Activated CD4-positive, alpha-beta memory T cell treated with anti-CD3 and anti-CD28 coated beads, Interleukin-2, amount 10 ng/mL, durations not matched to agents 7 days and 5 days (primary cell): ENCODE measurements at places on chromosomes 5 and 9. TPM values are rescaled to one million over a fixed set of nuclear protein-coding genes. Genes with fewer than 3 reads are reported as not detected.

SLC4A9 gene
- 0.43 TPM for total RNA-seq

GRCh38 chr5:150303070-150303615 lies 438 bp upstream of the ARSI start:
- no peak for DNase-seq
- no peaks in the 10 kb centered on the region for H3K36me3 ChIP-seq
- H3K4me3 ChIP-seq: no peak overlapping the region
- no peaks in the 10 kb centered on the region for H3K4me1 ChIP-seq
- H3K27me3 ChIP-seq: peaks cover 45% of the 10 kb centered on the region

ADAMTS2 gene
- total RNA-seq: not detected

DNA sequence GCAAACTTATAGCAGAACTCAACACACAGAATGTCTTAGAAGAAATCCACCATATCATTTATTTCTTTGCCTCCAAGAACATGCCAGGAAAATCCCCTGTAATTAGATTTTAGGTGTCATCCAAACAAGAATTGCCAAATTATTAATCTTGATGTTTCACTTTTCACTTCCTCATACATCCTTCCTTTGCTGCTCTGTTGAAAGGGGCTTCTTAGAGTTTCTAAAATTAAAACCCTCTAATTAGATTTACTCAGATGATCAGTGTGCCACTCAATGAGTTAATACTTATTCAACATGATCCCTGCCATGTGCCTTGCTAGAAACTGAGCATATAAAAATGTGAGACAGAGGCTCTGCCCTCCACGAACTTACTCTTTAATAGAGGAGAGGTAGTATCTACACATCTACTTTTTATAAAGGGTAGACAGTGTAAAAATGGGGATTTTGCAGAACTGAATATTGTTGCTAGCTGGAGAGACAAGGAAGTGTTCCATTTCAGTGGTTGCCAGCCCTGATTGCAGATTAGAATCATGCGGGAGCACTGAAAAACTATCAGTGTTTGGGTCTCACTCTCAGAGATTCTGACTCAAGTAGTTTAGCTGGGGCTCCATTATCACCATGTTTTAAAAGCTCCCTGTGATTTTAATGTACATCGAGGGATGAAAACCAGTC lies 498.4 kb downstream of the TLE4 start:
- H3K27ac ChIP-seq: no peak overlapping the region
- no peaks in the 10 kb centered on the region for H3K4me1 ChIP-seq
- no peak overlapping the region for H3K4me3 ChIP-seq
- H3K36me3 ChIP-seq: no peaks in the 10 kb centered on the region
- no peak for DNase-seq

IFNA21 gene
- total RNA-seq: not detected

GRCh38 chr9:105437704-105438103 lies 10.1 kb upstream of the FSD1L start:
- no peaks in the 10 kb centered on the region for H3K36me3 ChIP-seq
- no peak for DNase-seq
- H3K27ac ChIP-seq: no peak overlapping the region

DNA sequence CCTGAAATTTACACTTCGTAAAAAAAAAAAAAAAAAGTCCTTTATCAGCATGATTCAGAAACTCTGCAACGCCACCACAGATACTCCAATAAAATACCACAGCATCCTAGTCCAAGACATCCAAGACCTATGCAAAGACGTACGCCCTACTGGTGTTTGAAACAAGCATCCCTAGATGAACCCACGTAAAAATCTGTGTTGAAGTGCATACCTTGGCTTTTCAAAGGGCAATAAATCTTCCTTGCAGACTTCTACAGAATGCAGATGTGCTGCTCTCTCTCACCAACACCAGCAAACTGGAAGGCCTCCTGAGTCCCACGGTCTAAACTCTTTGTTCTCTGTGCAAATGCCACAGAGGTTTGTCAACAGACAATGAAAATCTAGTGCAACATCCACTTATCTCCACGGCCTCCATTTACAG lies 38.8 kb downstream of the MYO10 start:
- DNase-seq: no peak
- no peaks in the 10 kb centered on the region for H3K4me1 ChIP-seq
- no peak overlapping the region for H3K27ac ChIP-seq
- no peaks in the 10 kb centered on the region for H3K36me3 ChIP-seq

DNA sequence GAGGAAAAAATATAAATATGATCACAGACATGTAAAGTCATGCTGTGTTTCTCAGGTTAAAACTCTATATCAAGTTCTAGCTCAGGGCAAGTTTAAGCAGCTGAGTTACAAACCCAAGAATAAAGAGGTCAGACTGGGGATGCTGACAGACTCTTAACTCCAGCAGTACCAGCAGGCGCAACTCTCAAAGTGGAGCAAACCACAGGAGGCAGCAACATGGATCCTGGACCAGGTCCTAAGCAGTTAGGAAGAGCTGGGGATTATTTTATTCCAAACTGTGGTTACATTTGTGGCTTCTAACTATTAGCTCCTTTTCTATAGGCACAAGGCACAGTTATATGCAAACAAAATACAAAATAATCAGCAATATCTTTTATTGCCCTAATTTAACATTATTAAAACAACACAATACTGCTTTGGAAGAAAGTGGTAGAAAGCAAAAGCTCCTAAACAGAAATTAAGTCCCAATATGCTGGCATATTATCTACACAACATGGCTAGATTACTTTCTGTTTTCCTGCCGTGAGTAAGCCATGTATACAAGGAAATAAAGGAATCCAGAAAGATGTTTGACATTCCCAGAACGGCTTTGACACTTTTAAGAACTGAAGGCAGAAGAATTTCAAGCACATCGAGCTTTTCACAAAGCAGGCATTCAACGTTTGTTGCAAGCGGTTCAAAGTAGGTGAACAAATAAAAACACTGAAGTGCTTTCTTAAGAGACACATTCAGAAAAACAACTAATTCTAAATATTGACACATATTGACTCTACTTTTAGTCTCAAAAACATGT lies 378.8 kb upstream of the ZNF608 start:
- no peak for DNase-seq
- no peak overlapping the region for H3K27ac ChIP-seq
- no peaks in the 10 kb centered on the region for H3K36me3 ChIP-seq
- no peaks in the 10 kb centered on the region for H3K4me1 ChIP-seq

- H3K36me3 ChIP-seq: no peaks in the 10 kb centered on the region
- H3K4me1 ChIP-seq: no peaks in the 10 kb centered on the region
- H3K4me3 ChIP-seq: no peak overlapping the region
- no peak for DNase-seq
- no peak overlapping the region for H3K27ac ChIP-seq
- peaks cover 15% of the 10 kb centered on the region for H3K27me3 ChIP-seq
Measured at GRCh38 chr5:172200476-172200875, 6.5 kb downstream of the EFCAB9 start.

GRCh38 chr9:97675655-97676054 lies 21.5 kb downstream of the XPA start:
- DNase-seq: no peak
- no peak overlapping the region for H3K27ac ChIP-seq
- peaks cover 1% of the 10 kb centered on the region for H3K4me1 ChIP-seq
- no peak overlapping the region for H3K4me3 ChIP-seq

- peaks cover 2% of the 10 kb centered on the region for H3K36me3 ChIP-seq
- H3K4me3 ChIP-seq: no peak overlapping the region
- no peak overlapping the region for H3K27ac ChIP-seq
- H3K4me1 ChIP-seq: peaks cover 9% of the 10 kb centered on the region
- no peak for DNase-seq
- H3K27me3 ChIP-seq: no peaks in the 10 kb centered on the region
Measured at GRCh38 chr9:105507096-105507790, 50.7 kb upstream of the FKTN start.

UBTD2 gene
- total RNA-seq: 10.2 TPM

GRCh38 chr9:114954956-114955582 lies 24.7 kb upstream of the TNFSF8 start:
- H3K36me3 ChIP-seq: peaks cover 30% of the 10 kb centered on the region
- no peak for DNase-seq
- peaks cover 37% of the 10 kb centered on the region for H3K4me1 ChIP-seq
- peaks cover 9% of the 10 kb centered on the region for H3K27me3 ChIP-seq

DNA sequence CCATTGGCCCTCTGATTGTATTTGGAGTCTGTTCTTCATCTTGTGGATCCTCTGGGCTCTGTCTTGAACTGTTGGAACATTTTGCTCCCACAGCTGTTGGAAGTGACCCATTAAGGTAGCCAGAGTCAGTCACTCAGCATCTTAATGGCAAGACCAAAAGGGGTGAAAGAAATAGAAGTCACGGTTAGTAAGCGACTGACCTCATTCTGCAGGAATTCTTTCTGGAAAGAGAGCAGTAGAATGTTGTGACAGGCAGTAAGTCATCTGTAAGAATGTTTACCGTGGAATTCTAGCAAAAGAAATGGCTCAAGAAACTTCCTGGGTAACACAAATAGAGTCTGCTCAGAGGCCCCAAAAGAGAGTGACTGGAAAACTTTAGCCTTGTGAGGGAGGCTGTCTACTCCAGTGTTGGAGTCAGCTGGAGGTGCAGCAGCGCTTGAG lies 28.6 kb upstream of the TNC start:
- H3K27ac ChIP-seq: no peak overlapping the region
- peaks cover 23% of the 10 kb centered on the region for H3K27me3 ChIP-seq
- H3K36me3 ChIP-seq: no peaks in the 10 kb centered on the region
- no peak for DNase-seq

- no peak for DNase-seq
- no peak overlapping the region for H3K4me3 ChIP-seq
- no peak overlapping the region for H3K27ac ChIP-seq
- H3K4me1 ChIP-seq: no peaks in the 10 kb centered on the region
Measured at GRCh38 chr5:144377207-144377606, 206.5 kb downstream of the KCTD16 start.

ORM2 gene
- not detected for total RNA-seq

KIAA1958 gene
- total RNA-seq: 7.4 TPM

SLC34A3 gene
- not detected for total RNA-seq

- no peak for DNase-seq
- H3K36me3 ChIP-seq: peaks cover 8% of the 10 kb centered on the region
- peaks cover 27% of the 10 kb centered on the region for H3K27me3 ChIP-seq
Measured at GRCh38 chr9:125745682-125746016, 1.5 kb upstream of the PBX3 start.

DNA sequence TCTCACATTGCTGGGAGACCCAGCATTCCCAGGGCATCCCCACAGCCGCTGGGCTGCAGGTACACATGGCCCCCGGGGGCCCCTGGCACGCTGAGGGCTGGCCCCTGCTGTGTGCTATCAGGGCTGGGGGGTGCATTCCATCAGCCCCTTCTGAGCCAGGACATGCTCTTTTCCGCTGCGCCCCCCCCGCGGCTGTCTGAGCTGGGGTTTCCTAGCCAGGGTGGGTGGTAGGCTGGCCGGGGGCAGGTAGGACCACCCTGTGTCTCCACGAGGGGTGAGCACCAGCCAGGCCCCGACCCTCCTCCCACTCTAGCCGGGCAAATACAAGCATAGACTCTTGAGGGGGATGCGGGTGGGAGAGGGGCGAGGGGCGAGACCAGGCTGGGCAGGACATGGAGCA lies 58.1 kb upstream of the FCN2 start:
- no peaks in the 10 kb centered on the region for H3K4me1 ChIP-seq
- no peak overlapping the region for H3K27ac ChIP-seq
- H3K27me3 ChIP-seq: no peaks in the 10 kb centered on the region

SUSD3 gene
- total RNA-seq: 71.4 TPM

- H3K4me3 ChIP-seq: no peak overlapping the region
- no peaks in the 10 kb centered on the region for H3K27me3 ChIP-seq
- H3K4me1 ChIP-seq: no peaks in the 10 kb centered on the region
- no peak overlapping the region for H3K27ac ChIP-seq
- no peaks in the 10 kb centered on the region for H3K36me3 ChIP-seq
- DNase-seq: no peak
Measured at GRCh38 chr9:136347472-136348256, 15.9 kb downstream of the DNLZ start.

DNA sequence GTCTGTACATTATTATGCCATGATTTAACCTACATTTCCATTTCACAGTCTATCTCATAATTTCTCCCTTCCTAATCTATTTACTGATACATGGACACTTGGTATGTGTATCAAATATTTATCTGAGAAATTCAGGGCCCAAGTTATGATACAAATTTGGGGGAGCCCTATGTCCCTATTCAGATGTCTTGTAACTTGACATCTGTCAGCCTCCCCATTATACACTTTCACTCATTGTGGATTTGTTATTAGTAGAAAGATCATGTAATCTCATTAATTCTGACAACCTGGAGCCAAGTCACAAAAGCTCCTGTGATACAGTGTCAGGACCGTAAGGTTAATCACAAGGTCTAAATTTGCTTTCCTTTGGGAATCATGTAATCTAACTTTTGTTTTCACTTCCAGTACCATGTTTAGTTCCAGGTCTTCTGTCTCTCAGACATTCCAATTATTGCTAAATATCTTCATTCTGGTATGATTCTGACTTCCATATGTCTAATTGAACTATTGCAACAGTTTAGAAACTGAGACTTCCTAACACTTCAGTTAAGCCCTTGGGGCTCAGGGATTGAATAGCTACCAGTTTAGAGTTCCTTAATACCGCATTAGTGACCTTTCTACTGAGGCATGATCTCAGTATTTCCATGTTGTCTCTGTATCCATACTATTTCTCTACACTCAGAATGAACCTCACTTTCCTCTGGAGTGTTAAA lies 182.9 kb upstream of the NUDT12 start:
- no peak for DNase-seq
- no peak overlapping the region for H3K27ac ChIP-seq

DNA sequence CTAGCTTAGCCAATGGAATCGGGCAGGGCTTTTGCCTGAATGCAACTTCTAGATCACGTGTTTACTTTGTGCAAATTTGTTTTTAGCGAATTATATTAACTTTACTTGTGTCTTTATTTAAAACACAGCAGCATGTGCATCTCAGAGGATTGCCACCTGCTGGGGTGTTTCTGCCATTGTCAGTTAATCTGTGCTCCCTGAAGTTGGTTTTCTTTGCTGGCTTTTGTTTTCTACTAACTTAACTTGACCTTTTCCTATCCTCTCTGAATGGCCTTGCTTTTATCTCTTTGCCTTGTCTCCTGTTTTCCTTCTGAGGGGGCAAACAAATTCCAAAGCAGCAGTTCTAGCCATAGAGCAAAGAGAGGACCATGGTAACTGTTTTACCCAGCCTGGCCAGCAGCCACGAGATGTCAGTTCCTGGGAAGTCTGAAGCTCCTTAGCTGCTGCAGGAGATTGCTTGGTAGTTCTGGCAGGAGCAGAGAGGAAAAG lies 67.6 kb downstream of the ARHGEF28 start:
- peaks cover 9% of the 10 kb centered on the region for H3K4me1 ChIP-seq
- no peaks in the 10 kb centered on the region for H3K36me3 ChIP-seq
- H3K4me3 ChIP-seq: no peak overlapping the region
- H3K27ac ChIP-seq: no peak overlapping the region

- peaks cover 14% of the 10 kb centered on the region for H3K27me3 ChIP-seq
- no peak overlapping the region for H3K27ac ChIP-seq
- H3K4me3 ChIP-seq: no peak overlapping the region
Measured at GRCh38 chr9:136773386-136774044, 9.2 kb upstream of the LCN15 start.

DNA sequence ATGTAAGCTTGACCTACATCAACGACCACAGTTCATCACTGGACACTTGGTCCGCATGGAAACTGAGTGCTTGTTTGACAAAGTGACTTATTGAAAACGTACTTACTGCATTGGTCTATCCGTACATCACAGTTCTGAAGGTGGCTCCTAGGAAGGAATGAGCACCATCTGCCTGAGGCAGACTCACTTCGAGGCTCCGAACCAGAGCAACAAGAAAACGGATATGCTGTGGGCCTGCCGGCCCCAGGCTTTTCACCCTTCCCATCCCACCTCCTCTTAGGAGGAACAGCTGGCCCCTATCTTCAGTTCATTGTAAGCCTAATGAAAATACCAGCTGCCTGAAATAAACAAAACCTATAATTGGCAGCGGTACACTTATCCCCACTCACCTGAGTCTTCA lies 67.2 kb upstream of the TSLP start:
- DNase-seq: no peak
- H3K27ac ChIP-seq: no peak overlapping the region
- no peak overlapping the region for H3K4me3 ChIP-seq
